ENCODE measurements at places on chromosomes 7 and 10.
A peak's percentile ranks its signal among the peaks of the same experiment; 100 is the strongest.

DNA sequence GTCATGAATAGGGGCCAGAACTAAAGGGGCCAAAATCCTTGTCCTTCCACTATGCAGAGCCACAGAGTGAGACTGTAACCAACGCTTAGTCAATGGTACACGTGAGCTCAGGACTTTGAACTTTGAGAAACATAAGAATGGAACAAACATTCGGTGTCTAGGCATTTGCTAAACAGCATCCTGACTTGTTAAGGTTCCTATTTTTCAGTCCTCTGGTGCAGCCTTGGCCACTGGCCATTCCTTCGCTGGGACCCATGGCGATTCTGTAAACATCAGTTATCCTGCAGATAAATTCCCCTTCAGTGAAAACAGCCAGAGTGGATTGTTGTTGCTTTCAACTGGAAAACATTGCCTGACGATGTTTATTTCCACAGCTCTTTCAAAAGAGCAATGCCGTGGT, 266.8 kb downstream of the SORCS1 start:
- no peak for DNase-seq

- no peak for DNase-seq
Observed at GRCh38 chr7:107185716-107186115, 16.9 kb downstream of the HBP1 start.

- DNase-seq, result no peak
Observed at GRCh38 chr7:33807779-33808482, 97.4 kb upstream of the BMPER start.

DNA sequence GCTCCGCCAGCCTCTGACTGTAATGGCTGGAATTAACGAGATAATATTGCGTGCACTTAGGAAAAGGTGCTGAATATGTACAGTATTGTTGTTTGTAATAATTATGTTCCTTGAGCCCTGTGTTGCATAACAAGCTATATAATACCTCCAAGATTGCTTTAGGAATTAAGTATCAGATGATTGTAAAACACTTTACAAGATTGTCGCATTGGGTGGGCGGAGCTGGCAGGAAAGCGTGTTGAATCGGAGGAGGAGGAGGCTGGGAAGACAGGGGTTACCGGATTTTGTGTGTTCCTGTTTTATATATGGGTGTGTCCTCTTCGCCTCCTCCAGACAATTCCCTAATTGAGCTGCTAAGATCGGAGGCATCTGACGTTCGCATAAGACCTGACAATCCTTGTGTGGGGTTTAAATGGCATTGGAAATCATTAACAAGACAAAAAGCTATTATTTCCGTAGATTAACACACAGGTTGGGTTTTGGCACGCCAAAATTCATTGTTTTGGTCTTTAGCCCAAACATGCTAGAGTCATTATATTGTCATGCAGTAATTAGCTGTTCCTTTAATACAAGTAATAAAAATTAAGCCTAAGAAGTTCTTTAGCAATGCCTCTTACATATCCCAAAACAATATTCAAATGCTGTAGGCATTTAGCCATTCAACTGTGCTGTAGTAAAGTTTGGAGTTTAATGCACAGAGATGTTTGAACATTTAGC, 192.9 kb upstream of the SH2B2 start:
- DNase-seq, result peak; percentile 72

DNA sequence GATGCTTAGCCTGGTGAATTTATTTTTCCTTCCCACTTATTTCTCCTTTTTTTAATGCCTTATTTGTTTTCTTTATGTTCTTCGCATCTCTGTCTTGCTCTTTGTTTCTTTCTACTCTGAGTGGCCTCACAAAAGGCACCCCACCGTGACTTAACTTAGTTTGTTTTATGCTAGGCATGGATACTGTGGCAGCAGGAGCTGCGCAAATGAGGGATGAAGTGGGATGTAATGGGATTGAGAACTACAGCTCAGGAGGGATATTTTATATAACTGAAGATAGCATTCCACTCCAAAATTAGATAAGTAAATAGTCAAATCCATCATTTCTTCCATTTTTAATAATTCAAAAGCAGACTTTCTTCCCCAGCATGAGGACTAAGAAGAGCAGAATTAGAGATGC, 1.7 kb upstream of the CACNA2D1 start:
- no peak for DNase-seq

Data from putamen (tissue), 1 donor.